ENCODE measurements at places on chromosomes 2 and 18. TPM values are rescaled to one million over a fixed set of nuclear protein-coding genes. Genes with fewer than 3 reads are reported as not detected.

GRCh38 chr2:60047347-60047746 is 506.1 kb downstream of the BCL11A start:
- DNase-seq = no peak

DNA sequence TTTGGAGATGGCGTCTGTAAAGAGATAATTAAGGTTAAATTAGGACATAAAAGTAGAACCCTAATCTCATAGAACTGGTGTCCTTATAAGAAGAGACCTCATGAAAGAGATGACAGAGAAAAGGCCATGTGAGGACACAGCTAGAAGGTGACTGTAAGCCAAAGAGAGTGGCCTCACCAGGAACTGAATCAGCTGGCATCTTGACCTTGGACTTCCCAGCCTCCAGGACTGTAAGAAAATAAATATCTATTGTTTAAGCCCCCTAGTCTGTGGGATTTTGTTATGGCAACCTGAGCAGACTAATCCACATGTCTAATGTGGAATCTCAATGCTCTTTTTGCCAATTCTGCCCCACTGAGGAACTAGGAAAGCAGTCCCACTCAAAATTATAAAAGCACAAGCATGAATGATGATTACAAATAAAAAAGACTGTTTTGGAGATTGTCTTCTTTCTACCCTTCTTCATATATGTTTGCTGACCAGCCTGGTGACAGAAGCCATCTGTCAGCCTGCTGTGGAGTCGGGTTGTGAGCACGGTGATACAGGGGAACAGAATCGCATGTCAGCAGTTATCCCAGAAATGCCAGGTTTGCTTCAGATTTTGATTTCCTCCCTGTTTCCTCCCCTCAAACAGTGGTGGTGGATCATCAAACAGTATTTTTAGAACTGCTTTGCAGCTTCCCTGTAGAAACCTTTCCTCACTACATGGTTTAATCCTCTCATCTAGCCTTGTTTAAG is 54.2 kb downstream of the INPP4A start:
- no peak for DNase-seq

- no peak for DNase-seq
These were observed 67.2 kb upstream of the SATB2 start for GRCh38 chr2:199524689-199525574.

- DNase-seq = no peak
These were observed 12.8 kb upstream of the GBX2 start for GRCh38 chr2:236180831-236181453.

The STPG4 gene
- total RNA-seq = not detected
